Stimulated activated CD4-positive, alpha-beta T cell treated with anti-CD3 and anti-CD28 coated beads, Interleukin-1b, Interleukin-23, amount 100 ng/mL, for 1 hour (primary cell): ENCODE measurements at places on chromosomes 5 and 9.

DNA sequence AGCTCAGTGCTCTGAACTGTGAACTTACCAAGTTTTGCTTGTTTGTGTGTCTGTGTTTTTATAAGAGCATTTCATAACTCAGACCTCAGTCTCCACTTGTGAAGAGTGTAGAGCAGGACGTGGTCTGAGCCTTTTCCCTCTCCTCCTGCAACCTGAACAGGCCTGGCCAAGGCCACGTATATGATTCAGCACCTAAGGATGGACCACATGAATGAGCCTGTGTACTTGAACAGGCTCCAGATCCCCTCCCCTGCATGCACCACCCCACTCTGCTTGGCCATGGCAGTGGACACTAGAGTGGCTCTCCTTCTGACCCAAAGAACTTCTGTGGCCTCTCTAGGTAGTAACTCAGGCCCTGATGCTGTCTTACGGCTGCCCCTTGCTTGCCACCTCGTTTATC, 125.9 kb upstream of the FSTL4 start:
- DNase-seq, result no peak

GRCh38 chr5:78805474-78806124, 157.0 kb upstream of the LHFPL2 start:
- DNase-seq, result no peak

DNA sequence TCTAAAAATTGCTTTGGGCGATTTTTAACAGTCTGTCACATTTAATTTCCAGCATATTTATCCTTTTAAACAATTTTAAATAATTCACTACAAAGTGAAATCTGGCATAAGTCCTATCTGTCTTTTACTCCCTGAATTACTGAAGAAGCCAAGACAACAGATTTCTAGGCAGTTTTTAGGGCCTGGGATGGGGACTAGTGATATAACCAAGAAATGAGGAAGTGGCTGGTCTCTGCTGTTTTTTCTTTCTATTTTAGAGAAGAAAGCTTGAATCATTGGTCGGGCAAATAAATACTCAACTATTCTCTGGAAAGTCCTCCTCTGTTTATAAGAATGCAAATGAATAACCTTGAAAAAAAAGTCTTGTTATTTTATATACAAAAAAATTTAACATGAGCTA, 79.7 kb upstream of the SSBP2 start:
- DNase-seq, result no peak

GRCh38 chr9:127905788-127906191, 6.4 kb upstream of the ST6GALNAC6 start:
- DNase-seq, result no peak

GRCh38 chr5:31758803-31759425, 120.0 kb downstream of the PDZD2 start:
- no peak for DNase-seq

DNA sequence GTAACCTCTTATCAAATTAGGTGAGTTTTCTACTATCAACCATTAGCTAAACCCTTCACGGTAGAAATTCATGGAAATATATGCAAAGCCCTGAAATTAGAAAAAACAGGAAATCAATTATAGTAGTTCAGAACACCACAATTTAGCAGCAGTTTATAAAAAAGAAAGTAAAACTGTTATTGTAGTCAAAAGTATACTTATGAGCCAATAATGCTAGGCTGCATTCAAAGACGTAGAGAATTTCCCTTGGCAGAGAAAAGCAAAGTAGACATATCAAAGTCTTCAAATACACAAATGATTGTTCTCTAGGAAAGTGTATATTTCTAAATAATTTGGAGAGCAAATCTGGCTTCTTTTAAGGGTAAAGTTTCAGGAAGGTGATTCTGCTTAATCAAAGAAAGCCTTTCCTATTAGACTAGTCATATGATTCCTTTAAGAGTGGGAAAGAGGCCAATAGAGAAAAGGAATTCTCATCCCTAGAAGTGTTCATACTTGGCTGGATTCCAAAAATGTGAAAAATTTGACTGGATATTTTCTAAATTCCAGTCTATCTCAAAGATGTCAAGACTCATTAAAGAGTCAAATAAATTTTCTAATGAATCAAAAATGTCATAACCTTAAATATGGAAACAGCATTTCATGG, 185.5 kb downstream of the SMC2 start:
- DNase-seq, result no peak

DNA sequence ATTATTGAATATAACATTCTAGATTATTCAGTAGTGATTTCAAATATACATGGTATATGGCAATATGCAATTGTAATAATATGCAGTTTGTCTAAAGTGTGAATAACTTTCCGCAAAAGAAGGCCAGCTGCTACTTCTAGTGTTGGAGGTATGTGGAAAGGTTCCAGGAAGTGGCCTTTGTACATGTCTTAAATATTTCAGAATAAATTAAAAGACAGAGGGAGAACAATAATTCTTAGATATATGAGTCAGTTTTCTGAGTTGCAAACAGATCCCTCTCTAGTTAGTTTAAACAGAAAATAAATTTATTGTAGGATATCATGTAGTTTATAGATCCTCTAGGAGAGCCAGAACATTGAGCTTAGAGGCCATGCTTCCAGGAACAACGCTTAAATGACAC, 210.8 kb upstream of the ELL2 start:
- DNase-seq, result no peak

DNA sequence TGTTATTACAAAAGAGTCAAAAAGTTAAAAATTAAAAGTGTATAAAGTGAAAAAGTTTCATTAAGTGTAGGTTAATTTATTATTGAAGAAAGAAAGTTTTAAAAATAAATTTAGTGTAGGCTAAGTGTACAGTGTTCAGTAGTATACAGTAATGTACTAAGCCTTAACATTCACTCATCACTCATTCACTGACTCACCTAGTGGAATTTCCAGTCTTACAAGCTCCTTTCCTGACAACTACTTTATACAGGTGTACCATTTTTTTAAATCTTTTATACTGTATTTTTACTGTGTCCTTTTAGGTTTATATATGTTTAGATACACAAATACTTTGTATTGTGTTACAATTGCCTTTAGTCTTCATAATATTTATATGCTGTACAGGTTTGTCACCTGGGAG, 530.2 kb upstream of the FAM174A start:
- no peak for DNase-seq

- no peak for DNase-seq
These were observed 158.1 kb upstream of the VCAN start for GRCh38 chr5:83313436-83313835.

GRCh38 chr5:7251132-7251531, 144.8 kb upstream of the ADCY2 start:
- DNase-seq, result no peak

GRCh38 chr5:171323806-171324632, 15.0 kb downstream of the TLX3 start:
- DNase-seq, result no peak

GRCh38 chr5:110251366-110251765, 475.1 kb downstream of the TMEM232 start:
- no peak for DNase-seq

DNA sequence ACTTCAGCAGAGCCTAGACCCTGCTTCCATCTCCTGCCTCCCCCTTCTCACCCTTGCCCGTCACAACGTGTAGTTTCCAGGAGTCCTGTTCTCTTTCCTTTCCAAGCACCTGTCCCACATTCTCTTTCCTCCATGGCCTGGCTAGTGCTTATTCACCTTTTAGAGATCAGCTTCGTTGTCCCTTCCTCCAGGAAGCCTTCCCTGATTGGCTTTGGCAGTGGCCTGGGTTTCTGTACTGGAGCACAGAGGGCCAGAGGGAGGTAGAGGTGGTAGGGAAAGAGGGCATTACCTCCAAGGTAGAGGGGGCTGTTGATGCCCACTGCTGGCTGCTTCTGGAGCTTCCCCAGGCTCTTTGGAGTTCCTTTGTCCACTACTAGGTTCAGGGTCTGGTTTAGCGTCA, 93.7 kb upstream of the PANK3 start:
- no peak for DNase-seq

- DNase-seq, result peak; percentile 48
These were observed 717 bp upstream of the IQGAP2 start for GRCh38 chr5:76402251-76402885.

DNA sequence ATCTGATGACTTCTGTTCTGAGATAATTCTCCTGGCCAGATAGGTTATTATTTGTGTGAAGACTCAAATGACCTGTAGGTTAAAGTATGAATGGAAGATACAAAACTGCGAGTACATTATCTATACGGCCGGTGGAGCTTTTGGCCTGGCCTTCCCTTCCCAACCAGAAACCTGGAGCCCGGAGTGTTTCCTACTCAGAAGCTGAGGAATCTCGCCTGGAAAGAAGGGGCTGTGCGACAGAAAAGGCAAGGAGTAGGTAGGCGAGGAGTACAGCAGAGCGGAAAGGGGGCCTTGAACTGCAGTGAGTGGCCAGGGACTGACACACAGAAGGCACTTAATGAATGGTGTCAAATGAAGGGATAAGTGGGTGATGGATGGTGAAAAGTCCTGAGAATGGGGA, 34.6 kb downstream of the ANGPTL2 start:
- no peak for DNase-seq

DNA sequence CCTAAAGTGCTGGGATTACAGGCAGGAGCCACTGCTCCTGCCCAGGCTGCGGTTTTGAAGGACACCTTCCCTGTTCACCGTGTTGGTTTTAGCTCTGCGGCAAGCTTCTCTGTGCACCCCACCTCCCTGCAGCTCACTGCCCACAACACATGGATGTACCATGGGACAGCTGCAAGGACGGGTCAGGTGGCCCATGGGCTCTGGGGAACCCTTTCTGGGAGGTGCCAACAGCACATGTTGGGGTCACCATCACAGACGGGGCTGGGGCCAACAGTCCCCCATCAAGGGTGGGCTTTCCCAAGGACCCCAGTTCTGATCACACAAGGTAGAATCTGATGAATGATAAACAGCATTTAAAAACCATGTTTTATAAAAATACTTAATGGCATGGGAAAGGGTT, 7.5 kb downstream of the EXD3 start:
- DNase-seq, result no peak

DNA sequence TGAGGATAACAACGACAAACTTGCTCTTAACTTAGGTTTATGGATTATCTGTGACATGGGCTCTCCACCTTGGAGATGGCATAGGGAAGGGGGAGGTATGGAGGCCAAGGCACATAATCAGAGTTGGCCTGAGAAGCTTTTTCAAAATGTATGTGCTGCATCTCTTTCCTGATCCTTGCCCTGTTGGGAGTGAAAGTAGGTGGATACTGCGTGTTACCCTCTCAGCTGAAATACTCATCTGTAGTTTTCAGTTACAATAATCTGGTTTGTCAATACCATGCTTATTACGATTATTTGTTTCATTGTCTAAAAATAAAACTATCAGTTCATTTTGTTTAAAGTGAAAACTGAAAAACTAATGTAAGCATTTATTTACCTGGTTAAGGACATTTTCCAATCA, 86.7 kb downstream of the SLC44A1 start:
- no peak for DNase-seq

- no peak for DNase-seq
These were observed at the start of gene HMCN2 for GRCh38 chr9:130265431-130266235. TSS of gene HMCN2 (plus strand) at chr9:130265760. CDS start at chr9:130265879, 119 bp downstream.

- DNase-seq, result no peak
These were observed 12.8 kb upstream of the PHYKPL start for GRCh38 chr5:178245389-178245788.

DNA sequence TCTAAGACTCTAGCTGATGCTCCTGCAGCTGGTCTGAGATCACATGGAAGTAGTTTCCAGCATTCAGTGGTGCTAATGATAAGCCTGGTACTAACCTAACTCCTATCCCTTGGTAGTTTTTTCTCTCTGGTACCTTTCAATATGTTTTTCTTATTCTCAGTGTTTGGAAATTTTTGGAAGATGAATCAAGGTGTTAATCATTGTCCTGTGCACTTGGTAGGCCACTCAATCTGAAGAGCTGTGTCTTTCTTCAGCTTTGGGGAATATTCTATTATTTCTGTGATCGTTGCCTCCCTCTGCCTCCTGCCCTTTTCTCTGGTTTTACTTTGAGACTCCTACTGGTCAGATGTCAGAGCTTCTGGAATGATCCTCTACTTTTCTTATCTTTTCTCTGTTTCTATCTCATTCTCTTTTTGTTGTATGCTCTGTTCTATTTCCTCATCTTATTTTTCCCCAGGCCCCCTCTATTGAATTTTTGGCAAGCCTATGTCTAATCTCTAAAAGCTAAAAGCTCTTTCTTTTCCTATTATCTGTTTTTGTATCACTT, 136.8 kb downstream of the APBA1 start:
- DNase-seq, result no peak

DNA sequence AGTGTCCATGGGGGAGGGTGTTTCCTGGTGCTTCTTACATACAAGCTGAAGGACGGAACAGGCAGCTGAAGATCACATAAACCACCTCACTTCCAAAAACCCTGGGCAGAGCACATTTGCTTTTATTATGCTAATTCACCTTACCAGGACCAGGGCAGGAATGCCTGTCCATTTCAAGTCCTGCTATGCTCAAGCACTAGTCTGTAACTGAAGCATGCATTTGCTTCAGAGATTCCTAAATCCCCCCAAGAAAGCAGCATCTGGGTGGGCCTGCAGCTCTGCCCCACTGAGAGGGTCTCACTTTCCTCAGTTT, 9.4 kb upstream of the NACC2 start:
- no peak for DNase-seq

GRCh38 chr5:9421884-9422283, 124.0 kb downstream of the SEMA5A start:
- DNase-seq, result no peak

- DNase-seq, result no peak
These were observed 6.1 kb upstream of the TOPORS start for GRCh38 chr9:32558408-32558934.

- DNase-seq, result no peak
These were observed 3.6 kb downstream of the IARS1 start for GRCh38 chr9:92289708-92290390.

DNA sequence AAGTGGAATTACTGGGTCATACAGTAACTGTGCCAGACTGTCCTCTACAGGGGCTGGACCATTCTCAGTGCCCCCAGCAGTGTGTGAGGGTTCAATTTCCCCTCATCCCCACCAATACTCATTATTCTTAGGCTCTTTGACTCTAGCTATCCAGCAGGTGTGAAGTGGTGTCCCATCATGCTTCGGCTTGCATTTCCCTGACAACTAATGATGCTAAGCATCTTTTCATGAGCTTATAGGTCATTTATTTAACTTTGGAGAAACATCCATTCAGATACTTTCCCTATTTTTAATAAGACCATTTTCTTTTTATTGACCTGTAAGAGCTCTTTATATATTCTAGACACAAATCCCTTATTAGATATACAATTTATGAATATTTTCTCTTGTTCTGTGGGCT, 63.6 kb downstream of the ADAMTS2 start:
- no peak for DNase-seq

GRCh38 chr5:176806137-176806536, 4.2 kb upstream of the UNC5A start:
- DNase-seq, result no peak

- DNase-seq, result no peak
These were observed 106.1 kb upstream of the ALDH1B1 start for GRCh38 chr9:38286357-38286756.

- DNase-seq, result no peak
These were observed 24.8 kb downstream of the NIPAL4 start for GRCh38 chr5:157484768-157485167.

DNA sequence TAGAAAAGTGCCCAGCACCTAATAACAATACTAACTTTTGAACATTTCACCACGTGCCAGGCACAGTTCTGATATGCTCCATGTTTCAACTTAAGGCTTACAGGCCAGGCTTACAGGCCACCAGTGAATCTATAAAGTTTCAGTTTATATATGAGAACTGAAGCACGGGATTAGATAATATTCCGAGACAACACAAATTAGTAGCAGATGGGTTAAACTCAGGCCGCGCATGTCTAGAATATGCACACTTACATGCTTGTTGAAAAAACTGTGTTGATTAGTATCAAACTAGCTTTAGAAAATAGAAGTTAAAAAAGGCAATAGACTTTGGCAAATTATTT, 587.9 kb downstream of the MTRR start:
- DNase-seq, result no peak
